COR-L47 (cell line): ENCODE measurements at places on chromosomes 11 and 22.

- DNase-seq: peak; percentile 19
Measured at GRCh38 chr22:46996595-46997310, 234.3 kb downstream of the TBC1D22A start.

DNA sequence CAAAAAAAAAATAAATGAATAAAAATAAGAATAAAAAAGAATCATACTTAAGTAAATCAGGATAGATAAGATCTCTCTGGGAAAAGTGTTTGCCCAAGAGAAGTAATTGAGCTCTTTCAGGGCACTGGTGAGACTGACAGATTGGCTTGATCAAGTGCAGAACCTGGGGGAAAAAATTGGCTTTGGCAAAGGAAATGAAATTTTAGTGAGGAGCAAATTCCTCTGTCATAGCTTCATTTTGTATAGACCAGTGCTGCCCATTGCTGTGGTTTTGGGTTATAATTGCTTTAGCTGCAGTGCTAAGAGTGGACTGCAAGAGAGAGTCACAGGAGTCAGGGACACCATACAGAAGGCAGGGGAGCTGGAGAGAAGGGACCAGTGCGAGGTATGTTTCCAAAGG lies 35.7 kb downstream of the SFI1 start:
- no peak for DNase-seq

GRCh38 chr11:7617032-7617431 lies 56.3 kb downstream of the CYB5R2 start:
- DNase-seq: no peak

DNA sequence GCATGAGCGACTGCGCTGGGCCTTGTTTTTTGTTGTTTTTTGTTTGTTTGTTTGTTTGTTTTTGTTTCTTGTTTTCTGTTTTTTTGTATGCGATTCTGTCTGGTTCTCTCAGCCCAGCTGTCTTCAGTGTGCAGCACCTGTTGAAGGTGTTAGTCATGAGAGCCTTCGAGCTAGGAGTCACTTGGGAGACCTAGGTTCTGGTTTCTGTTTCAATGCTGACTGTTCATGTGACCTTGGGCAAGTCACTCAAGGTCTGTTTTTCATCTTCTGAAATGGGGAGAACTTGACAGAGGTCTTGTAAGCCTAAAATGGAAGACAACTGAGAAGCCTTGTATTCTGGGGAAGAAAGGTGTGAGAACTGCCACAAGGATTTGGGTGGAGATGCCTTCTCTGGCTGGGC lies 1.8 kb downstream of the DCPS start:
- DNase-seq: no peak

DNA sequence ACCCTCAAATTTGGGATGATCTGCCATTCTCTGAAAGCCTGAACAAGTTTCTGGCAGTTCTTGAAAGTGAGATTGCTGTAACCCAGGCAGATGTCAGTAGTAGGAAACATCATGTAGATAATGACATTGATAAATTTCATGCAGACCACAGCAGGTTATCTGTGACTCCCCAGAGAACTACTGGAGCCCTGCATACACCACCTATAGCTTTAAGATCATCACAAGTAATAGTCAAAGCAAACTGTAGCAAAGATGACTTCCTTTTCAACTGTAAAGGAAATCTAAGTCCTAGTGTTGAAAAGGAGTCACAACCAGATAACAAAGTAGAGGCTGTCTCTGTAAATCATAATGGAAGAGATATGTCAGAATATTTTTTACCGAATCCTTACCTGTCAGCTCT lies 31.0 kb downstream of the DDIAS start:
- no peak for DNase-seq

GRCh38 chr11:3124821-3125220 lies 40.3 kb downstream of the OSBPL5 start:
- no peak for DNase-seq

- DNase-seq: no peak
Measured at GRCh38 chr11:128619540-128620308, 32.4 kb upstream of the ETS1 start.

DNA sequence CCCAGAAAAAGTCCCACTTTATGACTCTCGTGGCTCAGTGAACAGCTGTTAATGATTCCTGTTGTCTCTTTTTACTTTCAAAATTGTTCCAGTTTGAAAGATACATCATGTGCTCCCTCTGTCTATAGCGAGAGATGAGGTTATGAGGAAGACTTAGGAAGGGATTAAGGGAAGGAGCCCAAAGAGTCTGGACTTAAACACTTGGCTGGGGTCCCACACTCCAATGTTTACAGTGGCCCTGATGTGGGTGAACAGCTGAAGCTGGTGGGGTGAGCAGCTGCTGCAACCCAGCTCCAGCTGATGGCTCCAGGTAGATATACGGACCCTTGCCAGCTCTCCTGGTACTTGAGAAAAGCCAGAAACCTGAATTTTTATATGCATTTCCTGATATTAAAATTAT lies 84.5 kb upstream of the PLET1 start:
- DNase-seq: no peak

- no peak for DNase-seq
Measured at GRCh38 chr22:36902143-36902926, 11.1 kb upstream of the CSF2RB start.

DNA sequence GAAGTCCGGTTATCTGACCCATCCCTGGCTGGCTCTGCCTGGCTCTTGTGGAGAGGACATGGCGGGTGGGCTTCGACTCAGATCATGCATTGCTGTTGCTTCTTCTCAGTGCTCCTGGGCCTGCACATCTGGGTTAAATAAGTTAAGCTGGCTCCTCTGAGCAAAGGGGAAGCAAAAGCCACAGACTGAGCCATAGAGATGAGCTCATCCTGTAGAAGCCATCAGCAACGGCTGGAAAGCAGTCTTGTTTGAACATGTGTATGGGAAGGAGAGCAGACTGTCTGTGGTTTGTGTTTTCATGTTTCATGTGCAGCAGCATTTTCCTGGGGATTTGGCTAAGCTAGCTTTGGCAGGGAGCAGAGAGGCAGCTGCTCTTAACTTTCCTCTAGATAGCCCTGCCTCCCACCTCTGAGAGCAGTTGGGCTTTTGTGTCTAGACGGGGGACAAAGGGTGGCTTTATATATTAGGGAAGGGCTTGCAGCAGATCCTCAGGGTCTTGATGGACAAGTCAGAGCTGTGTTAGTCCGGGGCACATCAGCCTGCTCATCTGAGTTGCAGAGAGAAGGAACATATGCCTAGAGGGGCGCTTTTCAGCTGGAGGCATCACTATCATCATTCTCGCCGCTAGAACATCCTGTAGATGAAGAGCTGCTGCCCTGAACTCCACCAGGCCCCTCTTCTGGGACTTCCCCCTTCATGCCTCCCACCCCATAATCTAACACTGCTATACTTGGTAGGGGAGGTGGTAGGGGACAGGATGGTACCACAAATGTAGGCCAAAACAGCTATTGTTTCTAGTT lies 14.9 kb downstream of the DCPS start:
- DNase-seq: no peak

GRCh38 chr11:77187111-77187750 lies 59.2 kb downstream of the MYO7A start:
- no peak for DNase-seq

GRCh38 chr11:19806251-19806650 lies 93.6 kb downstream of the NAV2 start:
- no peak for DNase-seq

GRCh38 chr11:45017329-45017728 lies 66.6 kb upstream of the TP53I11 start:
- no peak for DNase-seq

DNA sequence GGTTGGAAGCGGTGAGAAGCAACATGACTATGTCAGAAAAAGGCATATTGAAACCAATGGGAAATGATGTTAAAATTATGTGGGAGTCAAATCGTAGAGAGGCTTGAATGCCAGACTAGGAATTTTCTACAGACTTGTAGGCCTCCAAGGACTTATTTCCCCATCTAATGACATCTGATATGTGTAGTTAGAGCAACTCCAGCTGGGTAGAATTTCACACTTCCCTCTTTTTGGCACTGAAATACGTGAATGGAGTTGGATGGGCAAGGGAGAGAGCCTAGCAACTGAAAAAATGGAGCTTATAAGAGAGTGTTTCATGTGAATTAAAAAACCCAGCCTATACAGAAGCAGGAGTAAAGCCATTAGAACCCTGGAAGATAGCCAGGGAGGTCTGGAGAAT lies 304.2 kb downstream of the INSC start:
- DNase-seq: no peak

DNA sequence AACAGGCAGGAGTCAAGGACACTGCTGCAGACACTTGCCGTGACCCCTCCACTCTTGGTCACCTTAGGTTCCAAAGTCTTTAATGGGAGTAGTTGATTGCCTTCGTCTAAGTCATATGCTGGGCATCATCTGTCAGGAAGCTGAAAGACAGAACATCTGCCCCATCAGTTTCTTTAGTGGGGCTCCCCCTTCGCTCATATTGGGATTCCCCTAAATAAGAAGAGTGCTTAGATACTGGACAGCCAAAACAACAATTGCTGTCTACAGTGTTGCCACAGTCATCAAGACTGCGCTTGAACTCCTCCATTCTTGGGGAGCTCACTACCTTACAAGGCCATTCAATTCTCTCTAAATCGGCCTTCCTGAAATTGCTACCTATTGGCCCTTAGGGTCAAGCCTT lies 58.5 kb downstream of the UBASH3B start:
- DNase-seq: no peak

DNA sequence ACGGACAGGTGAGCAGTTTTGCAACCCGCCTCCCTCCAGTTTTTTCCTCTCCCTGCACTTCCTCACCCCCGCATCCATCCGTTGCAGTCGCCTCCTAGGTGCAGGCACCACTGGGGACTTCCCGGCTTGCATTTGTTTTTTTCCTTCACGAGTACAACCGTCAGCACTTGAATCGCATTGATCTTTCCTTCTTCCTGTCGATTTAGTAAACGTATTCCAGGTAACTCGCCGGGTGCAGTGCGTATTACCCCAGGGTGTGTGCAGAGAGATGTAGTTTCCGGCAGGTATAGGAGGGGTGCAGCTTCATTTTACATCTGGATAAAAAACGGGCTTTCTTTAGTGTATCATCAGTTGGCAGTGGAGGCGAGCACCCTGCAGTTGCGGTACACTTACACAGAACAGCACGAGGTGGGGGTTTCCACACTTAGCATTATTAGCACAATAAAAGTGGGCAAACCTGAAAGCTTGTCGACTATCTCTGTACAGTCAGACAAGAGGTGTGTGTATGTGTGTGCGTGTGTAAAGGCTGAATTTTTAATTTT lies at the start of gene SORL1-AS1:
TSS of gene SORL1-AS1 (minus strand) at position 359 of the 542 bp plus-strand sequence.
- peak; percentile 45 for DNase-seq

DNA sequence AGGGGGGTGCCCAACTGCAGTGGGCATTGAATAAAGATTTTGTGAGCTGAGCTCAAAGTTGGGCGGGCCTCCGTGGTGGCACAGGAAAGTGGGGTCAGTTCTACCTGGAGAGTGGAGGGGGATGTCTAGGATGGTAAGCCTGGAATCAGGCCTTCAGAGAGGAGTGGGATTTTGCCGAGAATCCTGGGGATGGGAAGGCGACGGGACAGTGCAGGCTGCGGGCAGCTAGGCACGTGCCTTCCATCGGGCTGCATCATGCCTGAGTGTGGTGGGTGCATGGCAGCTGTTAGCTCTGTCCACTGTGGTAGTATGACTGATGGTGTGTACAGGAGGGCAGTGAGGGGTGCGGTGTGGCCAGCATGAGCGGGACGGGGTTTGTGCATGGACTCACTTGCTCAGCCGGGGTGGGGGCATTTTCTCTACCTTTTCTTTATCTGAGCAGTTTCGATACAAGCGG lies 3.6 kb downstream of the SHANK3 start:
- no peak for DNase-seq

GRCh38 chr22:27135031-27135981 lies 477.9 kb downstream of the MIAT start:
- DNase-seq: no peak

GRCh38 chr11:118434123-118434552 lies 2.2 kb upstream of the KMT2A start:
- peak; percentile 30 for DNase-seq

DNA sequence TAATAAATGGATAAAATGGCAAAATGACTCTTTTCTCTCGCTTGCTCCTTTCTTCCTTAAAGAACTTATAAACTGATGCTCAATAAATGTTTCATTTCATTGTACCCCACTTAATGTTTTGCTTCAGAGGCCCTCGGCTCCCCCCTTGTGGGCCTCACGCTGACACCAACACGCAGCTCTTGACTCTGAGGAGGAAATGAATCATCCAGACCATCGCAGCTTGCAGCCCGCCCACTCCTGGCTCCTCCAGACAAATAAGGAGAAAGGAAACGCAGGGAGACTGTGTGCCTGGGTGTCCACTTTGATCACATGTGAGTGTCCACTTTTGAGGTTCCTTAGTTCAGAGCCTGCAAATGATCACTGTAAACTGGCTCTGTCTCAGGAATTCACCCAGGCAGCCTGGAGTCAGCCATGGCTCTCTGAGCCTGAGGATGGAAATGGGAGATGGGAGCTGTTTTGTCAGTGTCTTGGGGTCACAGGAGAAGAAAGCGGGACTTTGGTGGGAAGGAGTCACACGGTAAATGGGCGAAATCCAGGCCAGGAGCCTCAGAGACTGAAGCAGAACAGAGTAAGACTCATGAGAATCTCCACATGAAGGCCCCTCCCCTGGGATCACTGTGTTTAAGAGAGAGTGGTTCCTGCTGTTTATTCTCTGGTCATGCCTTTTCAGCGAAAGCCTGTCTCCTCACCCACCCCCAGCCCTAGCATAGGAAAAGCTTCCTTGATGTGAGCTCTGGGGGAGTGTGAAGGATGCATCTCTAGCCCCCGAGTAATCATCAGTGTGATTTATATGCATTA lies 96.5 kb downstream of the CWC15 start:
- no peak for DNase-seq

- no peak for DNase-seq
Measured at GRCh38 chr22:45210174-45210573, 30.5 kb downstream of the KIAA0930 start.
